ENCODE measurements at places on chromosomes 3 and 15.

DNA sequence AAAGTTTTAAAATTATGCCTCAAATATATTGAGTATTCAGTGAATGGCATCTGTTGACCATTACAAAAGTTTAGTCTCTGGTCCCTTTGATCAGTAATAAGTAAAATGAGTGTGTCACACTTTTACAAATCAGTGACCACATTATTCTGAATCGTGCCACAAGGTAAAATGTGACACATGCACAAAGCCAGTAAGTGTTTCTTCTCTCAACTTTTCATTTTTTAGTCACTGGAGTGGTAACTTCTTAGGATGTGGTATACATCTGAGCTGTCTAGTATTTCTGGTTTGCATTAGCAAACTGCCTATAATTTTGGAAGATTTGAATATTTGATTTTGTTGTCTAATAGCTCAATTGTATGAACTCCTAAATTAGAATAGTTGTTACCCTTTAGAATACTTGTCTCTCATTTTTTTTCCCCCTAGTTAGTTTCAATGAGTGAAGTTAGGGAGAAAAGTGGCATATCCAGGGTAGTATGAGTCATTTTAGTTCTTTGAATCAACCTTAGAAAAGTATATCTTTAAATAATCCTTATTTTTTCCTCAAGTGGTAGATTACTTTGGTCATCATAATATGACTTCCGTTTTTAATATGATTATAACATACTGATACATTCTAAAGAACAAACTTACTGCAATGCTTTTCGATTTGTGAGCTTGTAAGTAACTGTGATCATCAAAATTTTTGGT lies 18.1 kb downstream of the DNAJC13 start:
- no peak for DNase-seq

DNA sequence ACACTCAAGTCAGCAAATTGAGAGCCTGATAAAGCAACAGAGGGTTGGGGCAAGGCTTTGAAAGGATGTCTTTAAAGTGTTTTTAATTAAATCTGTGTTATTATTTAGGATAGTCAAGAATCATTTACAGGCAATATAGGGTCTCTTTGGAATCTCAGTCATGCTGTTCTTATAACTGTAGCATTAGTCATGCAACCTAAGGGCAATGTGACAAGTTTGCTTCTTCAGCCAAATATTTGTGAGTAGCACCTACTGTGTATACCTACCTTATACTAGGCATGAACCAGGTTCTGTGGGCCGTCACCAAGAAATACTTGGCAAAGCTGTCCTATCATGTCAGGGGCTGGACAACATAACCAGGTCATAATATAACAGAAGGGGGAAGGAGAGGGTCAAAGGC lies 184.6 kb upstream of the TRIM42 start:
- DNase-seq = no peak

DNA sequence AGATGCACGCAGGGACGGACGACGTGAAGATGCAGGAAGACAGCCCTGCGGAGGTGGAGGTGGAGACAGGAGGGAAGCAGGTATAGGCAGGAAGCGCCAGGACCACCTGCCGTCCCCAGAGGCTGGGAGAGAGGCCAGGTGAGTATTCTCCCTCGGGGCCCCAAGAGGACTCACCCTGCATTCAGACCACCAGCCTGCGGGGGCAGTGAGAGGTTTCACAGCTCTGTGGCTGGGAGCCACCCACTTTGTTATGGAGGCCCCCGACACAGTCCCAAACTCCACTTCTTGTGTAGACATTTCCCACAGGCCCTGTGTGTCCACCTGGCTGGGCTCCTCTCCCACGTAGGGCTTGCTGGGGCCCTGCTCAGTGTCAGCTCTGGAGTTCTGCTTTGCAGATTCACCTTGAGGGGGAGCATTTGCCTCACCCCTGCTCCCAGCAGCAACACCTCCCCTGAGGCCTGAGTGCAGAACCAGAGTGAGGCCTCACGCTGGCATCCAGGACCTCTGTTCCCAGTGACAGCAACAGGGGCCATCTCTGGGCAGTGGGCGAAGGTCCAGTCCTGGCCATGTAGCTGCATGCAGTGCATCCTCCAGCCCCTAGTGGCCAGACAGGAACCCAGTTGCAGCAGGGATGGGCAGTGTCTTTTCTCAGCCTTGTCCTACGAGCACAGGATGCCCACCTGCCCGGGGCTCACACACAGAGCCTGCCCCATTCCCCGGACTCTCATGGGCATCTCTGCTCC lies 119.4 kb upstream of the IQSEC1 start:
- DNase-seq = peak; percentile 24

DNA sequence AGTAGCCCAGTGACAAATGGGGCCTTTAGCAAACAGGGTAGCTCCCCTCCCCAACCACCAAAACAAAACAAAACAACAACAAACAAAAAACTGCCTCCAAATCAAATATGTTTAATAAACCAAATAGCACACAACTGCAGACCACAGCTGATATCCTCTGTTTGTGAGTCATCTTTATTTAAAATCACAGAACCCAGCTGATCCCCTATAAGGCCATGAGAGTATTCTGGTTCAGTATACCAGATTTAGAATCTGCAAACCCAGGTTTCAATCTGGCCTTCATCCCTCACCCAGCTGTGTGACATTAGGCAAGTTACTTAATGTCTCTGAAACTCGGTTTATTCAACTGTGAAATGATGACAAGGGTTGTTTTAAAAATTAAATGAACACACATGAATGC lies 124.5 kb downstream of the SUCLG2 start:
- no peak for DNase-seq

DNA sequence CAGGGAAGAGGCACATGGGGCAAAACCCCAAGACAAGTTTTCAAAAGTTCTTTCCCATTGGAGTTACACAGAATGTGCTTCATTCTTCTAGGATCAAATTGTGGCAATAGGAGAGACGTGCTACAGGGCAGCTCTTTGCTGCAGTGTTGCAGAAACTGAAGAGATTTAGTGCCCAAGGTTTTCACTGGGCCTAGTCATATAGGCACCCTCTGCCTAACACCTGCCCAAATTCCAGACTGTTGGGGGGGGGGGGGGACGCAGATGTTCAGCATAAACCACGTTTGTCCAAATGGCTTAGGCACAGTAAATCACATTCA lies 346.8 kb upstream of the ZNF717 start:
- DNase-seq = no peak

Measured in A549 (cell line).